ENCODE measurements at places on chromosomes 4 and X. TPM values are rescaled to one million over a fixed set of nuclear protein-coding genes. Genes with fewer than 3 reads are reported as not detected.

The CYP4V2 gene
- 6.2 TPM for total RNA-seq

The SEC24D gene
- 184 TPM for total RNA-seq

The UGT2B11 gene
- total RNA-seq, result not detected

The FBXL5 gene
- 36.5 TPM for total RNA-seq

The SLC6A14 gene
- not detected for total RNA-seq

The SPON2 gene
- 9.7 TPM for total RNA-seq

The TMA16 gene
- total RNA-seq, result 29.5 TPM

The FOXO4 gene
- total RNA-seq, result 5.6 TPM

The ZNF718 gene
- total RNA-seq, result 2.4 TPM

The IGBP1 gene
- total RNA-seq, result 39.2 TPM

The GAGE1 gene
- total RNA-seq, result not detected

The CRMP1 gene
- total RNA-seq, result not detected

The PRSS12 gene
- total RNA-seq, result 73.4 TPM

The DCHS2 gene
- total RNA-seq, result not detected

GRCh38 chr4:164536814-164537213 is 217.1 kb upstream of the SMIM31 start:
- peaks cover 5% of the 10 kb centered on the region for H3K36me3 ChIP-seq
- no peaks in the 10 kb centered on the region for H3K4me1 ChIP-seq
- DNase-seq, result peak; percentile 69
- H3K27ac ChIP-seq, result peak overlapping the region; percentile 48
- peaks cover 2% of the 10 kb centered on the region for H3K27me3 ChIP-seq

DNA sequence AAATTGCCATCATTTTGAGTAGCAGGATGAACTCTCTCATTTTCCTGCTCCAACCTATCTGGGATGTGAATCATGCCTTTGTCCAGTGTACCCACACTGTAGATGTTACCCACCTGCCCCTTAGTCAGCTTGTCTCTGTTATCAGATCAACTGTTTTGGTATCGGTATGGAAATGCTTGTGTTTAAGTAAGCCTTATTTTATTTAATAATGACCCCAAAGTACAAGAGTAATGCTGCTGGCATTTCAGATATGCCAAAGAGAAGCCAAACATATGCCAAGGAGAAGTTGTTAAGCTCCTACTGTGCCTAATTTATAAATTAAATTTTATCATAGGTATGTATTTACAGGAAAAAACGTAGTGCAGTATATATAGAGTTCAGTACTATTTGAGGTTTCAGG is 18.6 kb upstream of the RAP1GDS1 start:
- H3K4me1 ChIP-seq, result peaks cover 9% of the 10 kb centered on the region
- no peaks in the 10 kb centered on the region for H3K36me3 ChIP-seq
- no peak for DNase-seq
- H3K27ac ChIP-seq, result no peak overlapping the region
- peaks cover 2% of the 10 kb centered on the region for H3K27me3 ChIP-seq

GRCh38 chr4:37805091-37805490 is 21.4 kb upstream of the PGM2 start:
- no peak overlapping the region for H3K27ac ChIP-seq
- no peak overlapping the region for H3K4me3 ChIP-seq
- no peaks in the 10 kb centered on the region for H3K36me3 ChIP-seq
- peaks cover 5% of the 10 kb centered on the region for H3K4me1 ChIP-seq

GRCh38 chrX:121146059-121146628 is 98.7 kb downstream of the GLUD2 start:
- H3K27ac ChIP-seq, result no peak overlapping the region
- H3K27me3 ChIP-seq, result no peaks in the 10 kb centered on the region
- no peaks in the 10 kb centered on the region for H3K36me3 ChIP-seq

- H3K27me3 ChIP-seq, result no peaks in the 10 kb centered on the region
- H3K4me3 ChIP-seq, result no peak overlapping the region
- no peak overlapping the region for H3K27ac ChIP-seq
- no peaks in the 10 kb centered on the region for H3K36me3 ChIP-seq
- H3K4me1 ChIP-seq, result no peaks in the 10 kb centered on the region
Observed at GRCh38 chr4:61070269-61070668, 129.9 kb upstream of the ADGRL3 start.

DNA sequence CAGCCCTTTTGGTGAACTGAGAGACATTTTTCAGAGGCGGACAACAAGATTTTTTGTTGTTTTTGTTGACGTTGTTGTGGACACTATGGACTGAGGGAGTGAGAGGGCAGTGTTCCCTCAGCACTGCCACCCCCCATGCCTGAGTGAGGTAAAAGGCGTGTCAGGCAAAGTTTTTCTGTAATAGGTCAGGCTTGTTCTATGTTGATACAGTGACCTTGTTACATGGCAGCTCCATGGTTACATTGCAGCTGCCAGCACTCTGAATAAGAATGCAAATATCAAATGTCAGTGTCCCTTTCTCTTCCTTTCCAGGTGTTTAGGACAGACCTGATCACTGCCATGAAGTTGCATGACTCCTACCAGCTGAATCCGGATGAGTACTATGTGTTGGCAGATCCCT is 36.6 kb downstream of the JADE1 start:
- no peak overlapping the region for H3K27ac ChIP-seq
- no peak for DNase-seq
- H3K36me3 ChIP-seq, result peaks cover 72% of the 10 kb centered on the region
- H3K27me3 ChIP-seq, result no peaks in the 10 kb centered on the region

GRCh38 chr4:152032722-152033131 is 271.9 kb upstream of the GATB start:
- H3K36me3 ChIP-seq, result no peaks in the 10 kb centered on the region
- no peak overlapping the region for H3K27ac ChIP-seq
- no peak overlapping the region for H3K4me3 ChIP-seq
- peaks cover 29% of the 10 kb centered on the region for H3K4me1 ChIP-seq
- H3K27me3 ChIP-seq, result peaks cover 8% of the 10 kb centered on the region
- peak; percentile 88 for DNase-seq

GRCh38 chr4:150570862-150571261 is 11.1 kb upstream of the MAB21L2 start:
- no peak overlapping the region for H3K27ac ChIP-seq
- DNase-seq, result no peak
- no peak overlapping the region for H3K4me3 ChIP-seq
- H3K4me1 ChIP-seq, result peaks cover 22% of the 10 kb centered on the region
- no peaks in the 10 kb centered on the region for H3K27me3 ChIP-seq

DNA sequence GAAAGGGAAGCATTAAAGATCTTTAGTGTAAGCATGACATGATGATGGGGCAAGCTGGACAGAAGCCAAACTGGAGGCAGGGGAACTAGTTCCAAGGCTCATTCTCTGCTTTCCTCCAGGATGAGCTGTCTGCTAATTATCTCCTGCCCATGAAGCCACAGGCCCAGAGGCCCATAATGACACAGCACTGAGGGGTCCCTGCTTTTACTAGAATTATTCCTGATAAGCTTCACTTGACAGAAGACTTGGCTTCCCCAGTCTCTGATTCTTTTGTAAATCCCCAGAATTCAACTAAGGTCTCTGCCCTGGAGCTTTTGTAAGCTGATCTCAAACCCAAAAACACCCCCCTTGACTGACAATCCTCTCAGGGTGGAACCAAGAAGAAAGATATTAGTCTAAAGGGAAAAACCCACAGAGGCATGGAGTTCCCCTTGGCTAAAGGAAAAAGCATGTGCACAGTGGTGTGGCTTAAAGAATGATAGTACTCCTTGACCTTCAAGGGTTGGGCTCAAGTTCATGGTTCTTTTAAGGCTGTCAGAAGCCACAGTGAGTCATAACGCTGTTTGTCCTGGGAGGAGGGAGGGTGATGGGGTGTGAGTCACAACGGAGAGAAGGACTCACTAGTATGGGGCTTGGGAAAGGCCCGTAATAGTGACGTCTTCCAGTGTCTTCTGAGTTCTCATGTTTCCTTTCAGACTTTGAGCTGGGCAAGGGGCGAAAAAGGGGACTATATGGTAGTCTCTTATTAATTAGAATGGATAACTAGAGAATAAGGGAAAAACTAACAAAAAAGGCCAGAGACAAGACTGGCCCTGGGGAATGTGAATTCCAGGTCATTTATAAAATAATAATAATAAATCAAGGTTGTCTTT is 146.0 kb upstream of the CPEB2 start:
- DNase-seq, result peak; percentile 92
- H3K27me3 ChIP-seq, result no peaks in the 10 kb centered on the region
- peak overlapping the region; percentile 93 for H3K27ac ChIP-seq
- peaks cover 40% of the 10 kb centered on the region for H3K4me1 ChIP-seq

GRCh38 chr4:54228961-54229501 is at the start of gene PDGFRA:
PDGFRA (plus strand) TSS chr4:54229293; CDS start chr4:54258769, 29,476 bp downstream.
- H3K27ac ChIP-seq, result peak within 1 kb of the TSS; percentile 82
- peaks cover 53% of the 10 kb centered on the region for H3K4me1 ChIP-seq
- peak within 1 kb of the TSS; percentile 94 for H3K4me3 ChIP-seq
- H3K27me3 ChIP-seq, result peaks cover 1% of the 10 kb centered on the region

GRCh38 chr4:165844161-165844560 is 28.9 kb upstream of the TLL1 start:
- no peak overlapping the region for H3K4me3 ChIP-seq
- DNase-seq, result no peak
- H3K36me3 ChIP-seq, result no peaks in the 10 kb centered on the region
- no peak overlapping the region for H3K27ac ChIP-seq

DNA sequence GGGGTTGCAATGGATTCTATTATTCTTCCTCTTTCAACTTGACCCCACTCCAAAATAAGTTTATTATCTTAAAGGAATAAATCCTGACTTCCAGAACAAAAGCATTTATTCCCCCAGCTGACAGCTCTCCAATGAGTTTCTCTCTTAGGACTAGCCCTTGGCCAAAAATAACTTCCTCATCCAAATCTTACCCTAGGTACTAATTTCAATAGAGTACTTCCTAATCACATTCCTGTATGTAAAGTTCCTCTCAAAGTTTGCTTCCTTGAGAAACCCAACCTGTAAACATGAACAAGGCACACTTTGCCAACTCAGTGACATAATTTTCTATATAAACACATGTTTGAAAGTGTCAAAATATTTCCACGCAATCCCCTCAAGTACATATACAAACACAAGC is 671.2 kb upstream of the GALNTL6 start:
- no peak for DNase-seq
- no peak overlapping the region for H3K4me3 ChIP-seq
- peaks cover 5% of the 10 kb centered on the region for H3K36me3 ChIP-seq
- H3K27me3 ChIP-seq, result no peaks in the 10 kb centered on the region
- no peak overlapping the region for H3K27ac ChIP-seq

- H3K27me3 ChIP-seq, result peaks cover 7% of the 10 kb centered on the region
- peaks cover 8% of the 10 kb centered on the region for H3K4me1 ChIP-seq
- no peak overlapping the region for H3K4me3 ChIP-seq
- no peak for DNase-seq
Observed at GRCh38 chrX:15499976-15500375, 631 bp upstream of the BMX start.

DNA sequence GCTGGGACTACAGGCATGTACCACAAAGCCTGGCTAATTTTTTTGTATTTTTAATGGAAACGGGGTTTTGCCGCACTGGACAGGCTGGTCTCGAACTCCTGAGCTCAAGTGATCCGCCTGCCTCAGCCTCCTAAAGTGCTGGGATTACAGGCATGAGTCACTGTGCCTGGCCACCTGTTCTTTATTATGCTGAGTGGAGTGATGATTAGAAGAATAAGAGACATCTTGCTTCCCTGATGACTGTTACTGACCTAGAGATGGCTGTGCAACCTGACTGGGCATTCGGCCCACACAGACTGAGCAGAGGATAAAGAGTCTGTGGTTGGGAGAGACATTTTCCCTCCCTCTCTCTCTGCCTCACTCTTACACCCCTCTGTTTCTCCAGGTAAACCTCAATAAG is 56.7 kb downstream of the SPINK2 start:
- peak; percentile 33 for DNase-seq
- no peaks in the 10 kb centered on the region for H3K36me3 ChIP-seq
- H3K4me3 ChIP-seq, result no peak overlapping the region

DNA sequence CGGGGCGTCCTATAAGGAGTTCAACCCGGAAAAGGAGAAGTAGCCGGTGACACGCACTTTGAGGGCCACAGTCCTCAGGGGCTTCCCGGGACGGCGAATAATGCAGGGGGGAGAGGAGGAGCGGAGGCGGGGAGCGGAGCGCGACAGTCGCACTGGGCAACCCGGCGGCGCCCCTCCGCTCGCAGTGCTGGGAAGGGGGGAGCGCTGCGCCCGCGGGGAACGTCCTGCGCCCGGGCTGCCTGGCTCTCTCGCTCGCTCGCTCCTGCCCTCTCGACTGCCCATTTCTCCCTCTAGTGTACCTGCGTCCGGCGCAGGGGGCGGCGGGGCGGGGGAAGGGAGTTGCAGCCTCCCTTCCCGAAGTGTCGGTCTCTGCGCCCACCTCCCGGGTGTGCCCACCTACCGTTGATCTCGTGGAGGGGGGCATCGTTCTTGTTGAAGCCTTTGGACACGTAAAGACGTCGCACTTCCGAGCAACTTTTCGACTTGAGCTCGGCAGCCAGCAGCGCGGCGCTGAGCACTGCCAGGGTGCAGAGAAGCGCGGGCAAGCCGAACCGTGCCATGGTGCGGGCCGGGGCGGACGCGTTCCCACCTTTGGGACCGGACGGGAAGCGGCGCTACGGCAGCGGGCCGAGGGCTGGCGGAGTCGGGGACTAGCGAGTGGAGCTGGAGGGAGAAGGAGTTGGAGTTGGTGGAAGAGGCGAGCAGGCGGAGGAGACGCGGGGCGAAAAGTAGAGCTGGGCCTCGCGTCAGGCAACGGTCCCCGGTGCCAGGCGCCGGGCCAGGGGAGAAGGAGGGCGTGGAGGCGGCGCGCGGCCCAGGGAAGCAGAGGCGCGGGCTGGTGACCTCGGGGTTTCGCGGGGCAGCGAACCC is 648 bp downstream of the GPC4 start:
- no peaks in the 10 kb centered on the region for H3K36me3 ChIP-seq
- peaks cover 2% of the 10 kb centered on the region for H3K27me3 ChIP-seq
- no peak for DNase-seq
- H3K27ac ChIP-seq, result no peak overlapping the region
- H3K4me1 ChIP-seq, result no peaks in the 10 kb centered on the region

GRCh38 chr4:163967263-163967662 is 472.8 kb downstream of the TMA16 start:
- H3K27ac ChIP-seq, result no peak overlapping the region
- no peaks in the 10 kb centered on the region for H3K27me3 ChIP-seq
- no peaks in the 10 kb centered on the region for H3K4me1 ChIP-seq
- H3K4me3 ChIP-seq, result no peak overlapping the region
- DNase-seq, result no peak

DNA sequence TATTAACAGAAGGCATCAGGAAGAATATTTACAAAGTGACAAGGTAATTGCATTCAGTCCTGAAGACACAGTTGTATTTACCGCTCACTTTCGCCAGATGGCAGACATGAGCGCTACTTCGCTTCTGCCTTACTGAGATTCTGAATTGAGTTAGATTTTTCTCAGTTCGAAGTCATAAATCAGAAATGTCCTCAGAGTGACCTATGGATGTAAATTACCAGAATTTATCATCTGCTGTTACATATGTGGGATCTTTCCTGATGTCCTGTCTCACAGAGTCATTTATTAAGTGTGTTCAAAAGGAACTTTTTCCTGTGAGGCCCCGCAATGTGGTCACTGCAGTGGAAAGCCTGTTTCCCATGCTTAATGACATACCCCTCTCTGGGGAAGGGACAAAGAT is 97.3 kb upstream of the DCLK2 start:
- peaks cover 5% of the 10 kb centered on the region for H3K36me3 ChIP-seq
- DNase-seq, result peak; percentile 39
- no peaks in the 10 kb centered on the region for H3K27me3 ChIP-seq
- H3K4me3 ChIP-seq, result no peak overlapping the region

GRCh38 chrX:41984628-41985027 is 61.3 kb upstream of the CASK start:
- peaks cover 10% of the 10 kb centered on the region for H3K4me1 ChIP-seq
- no peak overlapping the region for H3K4me3 ChIP-seq
- H3K27me3 ChIP-seq, result peaks cover 1% of the 10 kb centered on the region
- DNase-seq, result no peak
- no peaks in the 10 kb centered on the region for H3K36me3 ChIP-seq

- peaks cover 12% of the 10 kb centered on the region for H3K4me1 ChIP-seq
- H3K36me3 ChIP-seq, result 0 out of 2 replicates have a peak, but pooled peaks cover 5% of the 10 kb centered on the region
- no peak for DNase-seq
Observed at GRCh38 chrX:139844163-139844562, 88.7 kb downstream of the ATP11C start.
